ENCODE measurements at places on chromosomes 11 and 22. TPM values are rescaled to one million over a fixed set of nuclear protein-coding genes. Genes with fewer than 3 reads are reported as not detected.

Gene PLAAT2
- 1.3 TPM for total RNA-seq

Gene CNGA4
- 0.22 TPM for total RNA-seq

GRCh38 chr11:28303477-28304191 lies 195.4 kb downstream of the METTL15 start:
- H3K27ac ChIP-seq, result no peak overlapping the region
- H3K4me3 ChIP-seq, result no peak overlapping the region
- H3K4me1 ChIP-seq, result no peaks in the 10 kb centered on the region
- no peaks in the 10 kb centered on the region for H3K27me3 ChIP-seq
- DNase-seq, result no peak

Gene HOATZ
- not detected for total RNA-seq

DNA sequence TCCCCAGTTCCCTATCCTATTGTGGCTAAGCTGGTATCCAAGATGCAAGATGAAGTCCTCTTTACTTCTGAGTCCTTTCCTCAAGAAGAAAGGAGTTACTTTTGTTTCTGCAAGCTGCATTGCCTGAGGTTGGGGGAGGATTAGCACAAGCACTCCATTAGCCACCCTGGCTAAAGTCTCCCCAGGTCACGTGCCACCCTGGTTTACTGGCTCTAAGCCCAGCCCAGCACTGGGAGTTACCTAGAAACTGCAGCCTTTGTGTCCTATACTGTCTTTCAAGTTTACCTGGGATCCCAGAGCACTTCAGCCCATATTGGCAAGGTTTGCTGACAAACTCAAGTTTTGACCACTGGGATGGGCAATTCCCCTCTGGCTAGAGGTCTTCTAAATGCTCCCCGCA lies 78.4 kb upstream of the DBX1 start:
- DNase-seq, result no peak
- no peaks in the 10 kb centered on the region for H3K4me1 ChIP-seq
- H3K27me3 ChIP-seq, result no peaks in the 10 kb centered on the region
- no peaks in the 10 kb centered on the region for H3K36me3 ChIP-seq

DNA sequence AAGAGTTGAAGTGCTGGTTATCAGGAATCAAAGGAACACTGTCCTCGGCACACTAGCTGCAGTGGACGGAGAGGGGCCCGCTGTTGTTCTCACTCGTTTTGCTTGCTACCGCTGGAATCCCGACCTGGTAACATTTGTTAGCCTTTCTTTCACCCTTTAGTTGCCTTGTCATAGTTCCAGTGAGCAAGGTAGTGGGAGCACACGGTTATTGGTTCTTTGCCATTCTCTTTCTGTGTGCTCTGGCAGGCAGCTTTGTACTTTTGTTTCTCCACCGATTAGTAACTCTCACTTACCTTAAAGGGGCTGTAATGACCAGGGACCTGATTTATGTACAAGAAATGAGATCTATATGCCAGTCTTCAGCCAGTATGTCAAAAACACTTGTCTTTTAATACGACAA lies 1.8 kb downstream of the DEPDC7 start:
- no peaks in the 10 kb centered on the region for H3K4me1 ChIP-seq
- H3K27ac ChIP-seq, result no peak overlapping the region
- no peak overlapping the region for H3K4me3 ChIP-seq
- no peaks in the 10 kb centered on the region for H3K36me3 ChIP-seq
- DNase-seq, result peak; percentile 13

DNA sequence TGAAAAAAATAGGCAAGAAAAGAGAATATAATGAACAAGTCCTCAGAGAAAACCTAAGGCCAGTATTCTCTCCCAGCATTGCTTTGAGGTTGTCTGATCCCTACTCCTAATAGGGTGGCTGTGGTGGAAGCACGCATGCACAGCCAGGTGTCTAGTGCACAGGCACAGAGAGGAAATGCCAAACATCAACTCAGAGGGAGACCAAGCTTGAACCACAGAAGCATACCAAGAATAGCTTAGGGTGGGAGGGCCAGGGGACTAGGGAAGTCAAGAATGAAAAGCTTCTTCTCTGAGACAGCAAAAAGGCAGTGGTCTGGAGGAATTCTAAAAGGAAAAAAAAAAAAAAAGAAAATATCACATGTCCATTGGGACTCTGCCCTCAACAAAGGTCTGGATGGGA lies 244.1 kb upstream of the API5 start:
- no peak overlapping the region for H3K4me3 ChIP-seq
- no peak for DNase-seq
- H3K36me3 ChIP-seq, result no peaks in the 10 kb centered on the region
- no peaks in the 10 kb centered on the region for H3K4me1 ChIP-seq
- H3K27ac ChIP-seq, result no peak overlapping the region

Gene CPT1A
- total RNA-seq, result 61.5 TPM

DNA sequence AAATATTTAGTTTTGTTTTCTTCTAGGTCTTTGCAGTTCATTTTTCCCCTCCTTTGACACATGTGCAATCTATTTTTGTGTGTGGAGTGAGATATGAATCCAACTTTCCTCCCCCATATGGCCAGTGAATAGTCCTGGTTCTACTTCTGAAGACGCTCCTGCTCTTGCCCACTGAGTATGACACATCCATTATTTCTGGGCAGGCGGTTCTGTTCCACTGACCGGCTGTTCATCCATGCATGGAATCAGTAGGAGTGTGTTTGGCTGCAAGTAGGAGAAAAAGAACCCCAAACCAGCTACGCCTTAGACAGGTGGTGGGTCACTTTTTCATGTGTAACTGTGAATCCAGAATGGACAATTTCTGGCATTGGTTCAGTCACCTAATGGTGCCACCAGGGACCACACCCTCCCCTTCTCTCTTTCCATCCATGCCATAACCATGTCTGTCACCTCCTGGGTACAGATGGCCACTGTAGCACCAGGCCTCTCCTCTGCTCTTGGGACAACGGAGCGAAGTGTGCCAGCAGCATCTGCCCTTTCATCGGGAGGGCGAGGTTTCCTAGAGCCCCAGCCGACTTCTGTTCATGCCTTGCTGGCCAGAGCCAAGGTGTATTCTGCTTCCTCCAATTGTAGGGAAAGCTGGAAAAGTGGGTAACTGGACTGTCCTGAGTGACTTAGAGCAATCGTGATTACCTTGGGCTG lies 67.4 kb upstream of the SLC22A12 start:
- no peak overlapping the region for H3K27ac ChIP-seq
- no peak for DNase-seq
- no peaks in the 10 kb centered on the region for H3K27me3 ChIP-seq
- no peaks in the 10 kb centered on the region for H3K4me1 ChIP-seq

Gene GLYAT
- 57.8 TPM for total RNA-seq

Gene MMP10
- not detected for total RNA-seq

DNA sequence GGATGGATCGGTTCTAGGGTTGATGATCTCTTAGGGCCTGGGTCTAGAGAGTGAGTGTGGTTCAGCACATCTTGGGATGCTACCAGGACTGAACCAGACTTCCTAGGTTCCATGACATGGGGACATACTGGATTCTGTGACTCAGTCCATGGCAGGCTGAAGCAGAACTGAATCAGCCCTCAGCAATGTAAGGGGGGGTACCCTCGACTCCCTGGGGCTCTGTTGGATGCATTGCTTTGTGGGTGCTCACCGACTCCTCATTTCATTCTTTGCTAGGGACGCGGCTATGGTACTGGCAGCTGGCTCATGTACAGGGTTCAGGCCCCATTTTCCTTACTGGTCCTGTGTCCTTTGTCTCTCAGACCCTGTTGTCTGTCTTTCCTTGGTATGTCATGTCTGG lies 733 bp upstream of the GRAMD1B start:
- H3K4me3 ChIP-seq, result no peak overlapping the region

Gene OR8G5
- not detected for total RNA-seq

GRCh38 chr11:70127653-70128434 lies 49.7 kb downstream of the ANO1 start:
- H3K27ac ChIP-seq, result no peak overlapping the region
- H3K4me1 ChIP-seq, result no peaks in the 10 kb centered on the region
- no peak for DNase-seq
- H3K4me3 ChIP-seq, result no peak overlapping the region

Gene ANGPTL5
- not detected for total RNA-seq

- peaks cover 4% of the 10 kb centered on the region for H3K4me1 ChIP-seq
- H3K27me3 ChIP-seq, result no peaks in the 10 kb centered on the region
- no peaks in the 10 kb centered on the region for H3K36me3 ChIP-seq
- peak overlapping the region; percentile 92 for H3K4me3 ChIP-seq
- peak; percentile 96 for DNase-seq
Observed at GRCh38 chr11:118921929-118922744, 3.6 kb downstream of the BCL9L start.

Gene EXPH5
- total RNA-seq, result 9.5 TPM

- no peak overlapping the region for H3K27ac ChIP-seq
- H3K4me3 ChIP-seq, result no peak overlapping the region
- DNase-seq, result no peak
- no peaks in the 10 kb centered on the region for H3K36me3 ChIP-seq
- H3K27me3 ChIP-seq, result no peaks in the 10 kb centered on the region
Observed at GRCh38 chr11:24264868-24265267, 232.0 kb upstream of the LUZP2 start.

- H3K27me3 ChIP-seq, result no peaks in the 10 kb centered on the region
- peak; percentile 41 for DNase-seq
- H3K36me3 ChIP-seq, result no peaks in the 10 kb centered on the region
- H3K4me3 ChIP-seq, result no peak overlapping the region
Observed at GRCh38 chr11:13465909-13466371, 2.9 kb upstream of the BTBD10 start.

GRCh38 chr11:66014804-66015453 lies 3.1 kb downstream of the CST6 start:
- no peak overlapping the region for H3K27ac ChIP-seq
- no peak for DNase-seq
- no peak overlapping the region for H3K4me3 ChIP-seq
- H3K4me1 ChIP-seq, result no peaks in the 10 kb centered on the region
- H3K27me3 ChIP-seq, result peaks cover 9% of the 10 kb centered on the region

GRCh38 chr11:105754716-105755115 lies 144.8 kb downstream of the GRIA4 start:
- no peaks in the 10 kb centered on the region for H3K36me3 ChIP-seq
- DNase-seq, result no peak
- no peak overlapping the region for H3K27ac ChIP-seq
- no peaks in the 10 kb centered on the region for H3K4me1 ChIP-seq

GRCh38 chr22:19520566-19521305 lies 3.5 kb downstream of the CLDN5 start:
- H3K4me1 ChIP-seq, result no peaks in the 10 kb centered on the region
- H3K4me3 ChIP-seq, result no peak overlapping the region
- H3K36me3 ChIP-seq, result no peaks in the 10 kb centered on the region
- H3K27me3 ChIP-seq, result no peaks in the 10 kb centered on the region
- no peak overlapping the region for H3K27ac ChIP-seq

GRCh38 chr22:42893371-42894150 lies 36.5 kb upstream of the ARFGAP3 start:
- no peak overlapping the region for H3K4me3 ChIP-seq
- no peak for DNase-seq
- no peaks in the 10 kb centered on the region for H3K27me3 ChIP-seq
- H3K27ac ChIP-seq, result peak overlapping the region; percentile 13
- no peaks in the 10 kb centered on the region for H3K36me3 ChIP-seq
- H3K4me1 ChIP-seq, result peaks cover 16% of the 10 kb centered on the region

Gene IGF2
- 30.5 TPM for total RNA-seq

Gene DENND5A
- total RNA-seq, result 53.9 TPM

Gene TSGA10IP
- not detected for total RNA-seq

GRCh38 chr22:37229805-37230672 lies 14.0 kb downstream of the RAC2 start:
- H3K27me3 ChIP-seq, result no peaks in the 10 kb centered on the region
- no peak overlapping the region for H3K27ac ChIP-seq

Gene NUP98
- 67.6 TPM for total RNA-seq

- H3K27ac ChIP-seq, result no peak overlapping the region
- no peak overlapping the region for H3K4me3 ChIP-seq
- no peaks in the 10 kb centered on the region for H3K27me3 ChIP-seq
- no peaks in the 10 kb centered on the region for H3K4me1 ChIP-seq
Observed at GRCh38 chr11:105155679-105156078, 16.1 kb upstream of the CARD18 start.

- no peak for DNase-seq
- H3K27me3 ChIP-seq, result no peaks in the 10 kb centered on the region
- no peaks in the 10 kb centered on the region for H3K36me3 ChIP-seq
- H3K4me3 ChIP-seq, result no peak overlapping the region
- H3K27ac ChIP-seq, result no peak overlapping the region
- no peaks in the 10 kb centered on the region for H3K4me1 ChIP-seq
Observed at GRCh38 chr11:75490221-75491181, 35.2 kb downstream of the GDPD5 start.

GRCh38 chr11:596374-596773 lies 19.4 kb downstream of the IRF7 start:
- H3K4me1 ChIP-seq, result no peaks in the 10 kb centered on the region
- no peak overlapping the region for H3K27ac ChIP-seq
- H3K27me3 ChIP-seq, result no peaks in the 10 kb centered on the region
- no peak for DNase-seq

Gene KCNK4
- total RNA-seq, result not detected

DNA sequence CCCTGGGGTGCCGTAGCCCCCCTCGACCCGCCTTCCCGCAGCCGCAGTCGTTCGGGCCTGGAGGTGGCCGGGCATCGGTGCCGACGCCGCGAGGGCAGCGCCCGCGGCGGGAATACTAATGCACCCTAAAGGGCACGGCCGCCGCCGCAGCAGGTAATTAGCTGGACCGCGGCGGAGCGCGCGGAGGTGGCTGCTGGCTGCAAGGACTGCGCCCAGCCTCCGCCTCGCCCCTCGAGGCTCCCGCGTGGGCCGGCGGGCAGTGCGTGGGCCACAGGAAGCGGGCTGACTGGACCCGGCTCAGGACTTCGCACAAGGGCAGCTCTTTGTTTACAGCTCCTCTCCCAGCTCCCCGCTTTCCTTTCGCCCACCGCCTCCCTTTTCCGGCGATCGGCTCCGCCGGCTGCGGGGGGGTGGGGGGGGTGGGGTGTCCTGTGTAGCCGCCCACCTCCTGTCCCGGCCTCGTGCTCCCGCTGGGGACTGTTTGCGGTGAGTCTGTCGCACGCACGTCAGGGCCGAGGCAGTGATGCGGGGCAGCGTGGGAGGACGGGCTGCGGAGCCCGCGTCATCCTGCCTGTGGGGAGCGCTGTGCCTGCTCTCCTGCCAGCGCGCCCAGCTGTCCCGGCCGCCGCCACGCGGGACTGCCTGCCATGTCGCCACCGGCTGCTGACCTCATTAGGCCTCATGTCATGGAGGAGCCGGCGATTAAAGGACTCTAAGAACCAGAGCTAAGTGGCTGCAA lies 53.2 kb downstream of the GRIK4 start:
- peak; percentile 85 for DNase-seq
- H3K4me3 ChIP-seq, result no peak overlapping the region
- H3K27ac ChIP-seq, result no peak overlapping the region

Gene WNT7B
- 1.6 TPM for total RNA-seq

Gene PRR33
- not detected for total RNA-seq

DNA sequence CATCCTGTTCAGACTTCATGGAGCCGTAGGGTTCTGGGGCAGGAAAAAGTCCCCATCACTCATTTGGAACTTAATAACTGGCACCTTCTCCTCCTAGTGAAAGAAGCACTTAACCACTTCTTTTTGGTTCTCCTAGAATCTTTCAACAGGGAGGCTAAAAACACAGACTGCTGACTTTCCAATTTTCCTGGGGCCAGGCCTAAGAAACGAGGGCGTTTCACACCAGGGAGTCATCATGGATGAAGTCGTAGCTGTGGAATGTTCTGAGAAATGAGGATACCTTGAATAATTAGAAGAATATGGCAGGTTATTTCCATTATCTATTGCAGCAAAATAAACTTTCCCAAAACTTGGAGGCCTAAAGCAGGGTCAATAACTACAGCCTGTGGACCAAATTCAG lies 26.0 kb upstream of the API5 start:
- H3K4me1 ChIP-seq, result no peaks in the 10 kb centered on the region
- H3K27ac ChIP-seq, result no peak overlapping the region
- no peak overlapping the region for H3K4me3 ChIP-seq
- DNase-seq, result no peak
- H3K27me3 ChIP-seq, result no peaks in the 10 kb centered on the region
